ENCODE measurements at places on chromosomes 13 and 19.

GRCh38 chr13:42229287-42229686, 42.7 kb upstream of the AKAP11 start:
- DNase-seq, result no peak

DNA sequence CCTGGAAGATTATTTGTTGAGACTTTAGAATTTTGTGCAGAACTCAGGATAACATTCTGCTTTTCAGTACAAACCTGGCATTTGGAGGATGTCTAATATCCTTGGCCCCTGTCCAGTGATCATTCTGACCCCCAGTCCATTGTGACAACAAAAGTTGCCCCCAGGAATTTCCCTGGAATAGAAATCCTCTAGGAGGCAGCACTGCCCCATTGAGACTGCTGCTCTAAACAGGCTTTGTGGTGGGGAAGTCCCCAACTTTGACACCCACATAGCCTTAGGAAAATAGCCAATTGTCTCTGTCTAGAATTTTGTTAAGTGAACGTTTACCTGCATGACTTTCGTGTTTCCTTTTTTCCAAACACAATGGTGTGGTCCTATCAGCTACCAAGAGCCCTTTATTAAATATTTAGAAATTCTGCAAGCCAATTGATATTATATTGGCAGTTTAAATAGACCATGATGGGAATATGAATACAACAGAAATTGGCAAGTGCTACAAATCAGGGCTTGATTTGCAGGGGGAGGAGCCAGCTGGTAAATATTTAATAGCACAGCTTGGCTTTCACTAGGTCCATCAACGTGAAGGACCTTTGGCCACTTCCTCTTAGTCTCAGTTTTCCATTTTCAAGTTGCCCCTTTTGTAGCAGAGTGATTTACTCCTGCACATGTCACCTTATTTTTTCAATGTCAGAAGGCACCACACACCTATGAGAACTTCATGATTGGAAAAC, 451.7 kb downstream of the EFNB2 start:
- DNase-seq, result no peak

GRCh38 chr13:52978989-52979388, 49.6 kb upstream of the OLFM4 start:
- DNase-seq, result no peak

DNA sequence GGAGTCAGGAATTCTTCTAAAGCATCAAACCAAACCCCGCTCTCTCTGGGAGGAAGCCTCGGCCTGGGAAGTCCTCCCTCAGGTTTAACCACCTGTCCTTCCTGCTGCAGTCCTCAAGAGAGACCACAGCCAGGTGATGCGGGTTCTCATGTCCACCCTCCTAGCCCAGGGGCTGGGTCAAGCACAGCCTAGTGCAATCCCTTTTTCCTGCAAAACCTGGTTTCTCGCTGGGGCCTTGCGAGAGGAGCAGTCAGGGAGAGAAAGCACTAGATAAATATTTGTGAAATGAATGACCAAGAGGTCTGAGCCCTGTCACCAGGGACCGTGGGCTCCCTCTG, 2.4 kb downstream of the SLC8A2 start:
- no peak for DNase-seq

GRCh38 chr13:78742659-78743058, 83.7 kb upstream of the OBI1 start:
- no peak for DNase-seq

- DNase-seq, result no peak
Observed at GRCh38 chr13:31204592-31204991, 4.8 kb downstream of the B3GLCT start.
